ENCODE measurements at places on chromosomes 12 and 14.
A peak's percentile ranks its signal among the peaks of the same experiment; 100 is the strongest.

- no peak for DNase-seq
Measured at GRCh38 chr12:102423462-102423861, 56.9 kb downstream of the IGF1 start.

GRCh38 chr14:52078095-52078531 is 9.3 kb upstream of the NID2 start:
- DNase-seq = no peak

DNA sequence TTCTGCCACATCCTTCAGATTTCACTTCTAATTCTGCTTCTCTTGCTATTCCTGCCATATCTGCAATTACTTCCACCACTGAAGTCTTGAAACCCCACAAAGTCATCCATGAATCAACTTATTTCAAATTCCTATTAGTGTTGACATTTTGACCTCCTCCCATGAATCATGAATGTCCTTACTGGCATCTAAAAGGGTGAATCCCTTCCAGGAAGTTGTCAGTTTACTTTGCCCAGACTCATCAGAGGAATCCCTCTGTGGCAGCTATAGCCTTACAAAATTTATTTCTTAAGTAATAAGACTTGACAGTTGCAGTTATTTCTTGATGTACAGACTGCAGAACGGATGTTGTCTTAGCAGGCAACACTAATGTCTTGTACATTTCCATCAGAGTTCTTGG is 162.9 kb downstream of the PCNX1 start:
- no peak for DNase-seq

DNA sequence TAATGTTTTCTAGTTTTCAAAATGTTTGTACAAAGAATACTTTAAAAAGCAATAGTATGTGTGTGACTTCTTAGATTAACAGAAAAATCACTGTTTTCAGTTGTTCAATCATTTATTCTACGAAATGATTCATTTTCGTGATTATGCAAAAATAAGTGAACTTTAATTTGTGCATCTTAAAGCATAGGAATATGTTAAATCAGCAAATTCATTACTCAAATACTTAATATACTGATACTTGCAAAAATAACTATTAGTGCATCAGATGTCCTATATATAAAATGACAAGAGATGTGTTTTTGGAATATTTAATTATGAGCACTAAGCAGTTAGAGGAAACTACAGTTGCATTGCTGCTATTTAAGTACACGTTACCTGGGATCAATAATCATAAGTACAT is 11.0 kb downstream of the SOX5 start:
- DNase-seq = no peak

GRCh38 chr12:56987551-56988053 is 18.7 kb downstream of the ZBTB39 start:
- peak; percentile 28 for DNase-seq

DNA sequence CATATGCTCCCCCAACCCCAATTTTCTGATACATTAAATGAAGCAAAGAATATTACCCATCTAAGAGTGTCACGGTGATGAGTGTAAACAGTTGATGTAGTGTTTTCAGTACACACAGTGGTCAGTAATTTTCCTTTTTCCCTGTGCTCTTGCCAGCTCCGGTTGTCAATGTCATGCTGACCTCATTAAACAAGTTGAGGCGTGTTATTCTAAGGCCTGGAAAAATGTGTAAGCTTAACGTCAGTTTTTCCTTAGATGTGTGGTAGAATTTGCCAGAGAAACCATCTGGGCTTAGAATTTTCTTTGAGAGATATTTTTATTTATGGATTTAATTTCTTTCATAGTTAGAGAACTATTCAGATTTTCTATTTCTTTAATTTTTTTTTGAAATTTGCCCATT is 11.7 kb upstream of the SERPINA6 start:
- DNase-seq = no peak

DNA sequence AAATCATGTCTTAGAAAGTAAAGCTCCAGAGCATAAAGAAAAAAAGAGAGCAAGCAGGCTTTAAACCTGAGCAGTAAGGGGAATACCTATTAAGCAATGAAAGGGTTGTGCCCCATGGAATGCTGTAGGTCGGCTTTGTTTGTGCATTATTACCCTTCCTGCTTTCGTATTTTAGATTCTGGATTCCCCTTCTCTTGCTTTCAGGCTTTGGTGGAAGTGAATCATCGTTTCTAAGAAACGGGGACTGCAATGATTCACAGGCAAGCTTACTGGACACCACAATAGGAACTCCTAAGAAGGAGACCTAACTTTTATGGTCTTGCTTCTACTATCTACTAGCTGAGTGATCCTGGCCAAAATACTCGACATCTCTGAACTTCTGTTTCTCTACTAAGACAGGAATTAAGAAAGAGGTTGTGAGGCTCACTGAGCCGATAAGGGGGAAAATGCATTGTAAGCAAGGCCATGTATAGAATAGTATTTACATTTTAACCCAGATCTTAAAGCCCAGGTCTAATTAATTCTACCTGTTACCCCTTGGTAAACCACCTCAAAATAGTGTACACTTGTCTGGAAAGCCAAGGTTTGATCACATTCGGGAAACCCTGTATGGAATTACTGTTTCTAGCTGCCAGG is 1.2 kb upstream of the BMAL2 start:
- peak; percentile 86 for DNase-seq

GRCh38 chr12:12379831-12380730 is 23.2 kb downstream of the BORCS5 start:
- no peak for DNase-seq

DNA sequence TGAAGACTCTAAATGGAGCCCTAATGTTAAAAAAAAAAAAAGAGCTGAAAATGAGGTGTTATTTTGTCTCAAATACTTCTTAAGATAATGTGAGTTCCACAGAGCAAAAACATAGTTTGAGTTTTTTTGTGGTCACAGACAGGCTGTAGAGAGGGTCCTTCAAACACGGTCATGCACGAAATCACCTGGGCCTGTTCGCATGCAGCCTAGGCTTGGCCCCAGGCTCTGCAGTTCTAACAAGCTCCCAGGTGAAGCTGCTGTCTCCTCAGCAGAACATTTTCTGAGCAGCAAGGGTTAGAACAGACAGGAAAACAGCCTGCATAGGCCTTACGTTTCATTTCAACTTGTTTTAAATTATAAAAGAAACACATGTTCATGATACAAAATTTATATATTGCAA is 65.4 kb upstream of the TBPL2 start:
- no peak for DNase-seq

DNA sequence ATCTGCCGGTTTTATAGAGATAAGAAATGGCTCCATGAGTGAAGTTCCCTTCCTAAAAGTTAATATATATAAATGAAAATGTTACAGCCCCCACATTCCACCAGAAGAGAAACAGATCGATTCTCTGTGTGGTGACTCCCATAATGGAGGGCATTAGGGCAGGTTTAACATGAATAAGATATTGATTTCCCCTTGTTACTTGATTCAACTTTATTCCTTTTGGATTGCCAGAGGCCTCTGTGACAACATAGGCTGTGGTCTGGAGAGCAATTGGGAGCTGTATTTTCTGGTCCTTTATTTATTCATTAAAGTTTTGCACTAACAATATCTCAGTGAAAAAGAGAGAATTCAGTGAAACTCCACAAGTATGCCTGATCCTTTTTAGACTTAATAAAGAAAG is 125.2 kb upstream of the CCDC196 start:
- DNase-seq = no peak

GRCh38 chr12:92234533-92234932 is 88.9 kb upstream of the BTG1 start:
- DNase-seq = no peak

DNA sequence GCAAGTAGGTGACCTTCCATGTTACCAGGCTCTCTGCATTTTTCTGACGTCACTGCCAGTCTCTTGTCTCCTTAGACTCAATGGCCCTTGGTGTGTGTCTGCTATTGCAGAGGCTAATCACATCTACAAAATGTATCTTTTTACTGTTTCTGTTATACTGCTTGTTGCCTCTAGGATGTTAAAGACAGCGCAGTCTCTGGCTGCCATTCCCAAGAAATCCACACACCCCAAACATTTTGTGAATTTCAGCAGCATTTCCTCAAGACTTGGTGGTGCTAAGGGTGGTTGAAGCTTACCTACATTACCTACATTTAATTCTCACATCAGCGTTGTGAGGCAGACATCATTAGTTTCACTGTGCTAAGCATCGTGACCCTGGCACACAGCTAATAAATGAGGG is 87.2 kb downstream of the C12orf75 start:
- DNase-seq = no peak

- DNase-seq = no peak
Measured at GRCh38 chr12:49086116-49086515, 8.5 kb downstream of the DHH start.

GRCh38 chr12:726281-727140 is 25.9 kb upstream of the WNK1 start:
- DNase-seq = no peak

DNA sequence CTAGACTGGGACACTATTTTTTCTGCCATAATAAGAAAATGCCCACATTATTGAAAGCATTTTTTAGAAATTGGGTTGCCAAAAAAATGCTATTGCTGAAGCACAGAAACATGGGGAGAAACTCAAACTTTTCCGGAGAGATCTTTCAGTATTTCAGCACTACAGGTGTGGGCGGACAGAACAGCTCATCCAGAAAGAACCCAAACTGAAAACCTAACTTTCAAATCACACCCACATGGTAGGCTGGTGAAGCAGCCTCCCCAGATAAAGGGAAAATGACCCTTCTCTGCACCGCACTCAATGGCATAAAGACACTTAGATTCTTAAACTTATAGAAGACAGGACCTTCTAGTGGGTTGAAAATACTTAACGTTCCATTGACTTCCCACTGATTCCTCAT is 62.3 kb upstream of the TMPO start:
- no peak for DNase-seq

GRCh38 chr12:105574056-105574715 is 243.7 kb downstream of the C12orf75 start:
- DNase-seq = no peak

DNA sequence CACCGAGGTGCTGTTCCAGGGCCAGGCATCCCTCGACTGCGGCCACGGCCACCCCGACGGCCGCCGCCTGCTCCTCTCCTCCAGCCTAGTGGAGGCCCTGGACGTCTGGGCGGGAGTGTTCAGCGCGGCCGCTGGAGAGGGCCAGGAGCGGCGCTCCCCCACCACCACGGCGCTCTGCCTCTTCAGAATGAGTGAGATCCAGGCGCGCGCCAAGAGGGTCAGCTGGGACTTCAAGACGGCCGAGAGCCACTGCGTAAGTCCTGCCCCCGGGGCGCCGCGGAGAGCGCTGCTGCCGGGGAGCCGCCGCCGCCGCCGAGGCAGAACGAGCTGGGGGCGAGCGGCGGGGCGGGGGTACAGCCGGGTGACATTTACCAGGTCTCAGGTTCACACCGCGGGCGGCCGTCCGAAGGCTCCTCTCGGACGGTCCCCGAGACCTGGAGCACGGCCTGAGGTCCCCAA is 1.4 kb downstream of the PLXNC1 start:
- no peak for DNase-seq

- no peak for DNase-seq
Measured at GRCh38 chr12:78271546-78271945, 440.9 kb downstream of the NAV3 start.

DNA sequence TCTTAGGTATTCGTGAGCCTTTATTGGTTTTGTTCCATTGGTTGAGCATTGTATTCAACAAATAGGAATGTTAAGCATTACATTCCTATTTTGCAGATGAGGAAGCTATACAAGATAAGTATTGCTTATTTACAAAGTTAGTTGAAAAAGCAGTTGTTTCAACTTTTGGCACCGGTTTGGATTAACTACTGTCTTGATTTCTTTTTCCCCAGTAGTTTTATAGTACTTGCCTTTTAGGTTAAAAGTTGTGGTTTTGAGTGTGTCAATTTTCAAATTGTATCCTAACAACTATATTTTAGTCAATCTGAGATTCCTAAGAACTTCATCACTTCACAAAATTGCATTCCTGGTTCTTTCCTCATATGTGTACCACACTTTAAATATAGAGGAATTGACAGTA is 23.8 kb upstream of the MBIP start:
- no peak for DNase-seq

GRCh38 chr14:100726550-100727085 is at the start of gene DLK1:
TSS of gene DLK1 (plus strand) at chr14:100726892. CDS start at chr14:100727069, 177 bp downstream.
- no peak for DNase-seq

DNA sequence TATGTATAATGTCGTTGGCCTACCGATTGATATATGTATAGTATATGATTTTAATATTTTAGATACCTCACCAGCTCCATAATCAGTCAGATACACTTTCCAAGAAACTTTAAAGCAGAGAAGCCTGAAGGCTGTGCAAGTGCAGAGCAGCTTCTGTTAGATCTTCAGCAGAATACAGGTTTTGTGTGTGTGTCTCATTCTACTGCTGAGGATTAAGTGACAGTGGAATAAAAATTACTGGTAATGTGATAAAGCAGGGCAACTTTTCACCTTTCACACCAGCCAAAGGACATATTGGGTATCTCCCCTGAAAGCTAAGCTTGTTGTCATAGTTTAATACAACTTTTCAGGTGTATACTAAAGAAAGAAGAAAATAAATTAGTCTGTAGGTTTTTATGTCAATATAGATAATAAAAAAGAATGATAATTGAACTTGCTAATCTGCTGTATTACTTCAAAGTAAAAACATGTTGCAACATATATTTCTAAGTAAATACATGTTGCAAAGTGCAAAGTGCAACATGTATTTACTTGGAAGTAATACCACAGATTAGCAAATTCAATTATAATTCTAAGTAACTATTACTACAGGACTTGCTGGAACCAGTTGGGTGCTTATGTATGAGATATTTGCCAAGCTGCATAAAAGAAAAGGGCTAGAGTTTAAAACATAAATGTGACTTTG is 128.3 kb downstream of the SLC16A7 start:
- no peak for DNase-seq

DNA sequence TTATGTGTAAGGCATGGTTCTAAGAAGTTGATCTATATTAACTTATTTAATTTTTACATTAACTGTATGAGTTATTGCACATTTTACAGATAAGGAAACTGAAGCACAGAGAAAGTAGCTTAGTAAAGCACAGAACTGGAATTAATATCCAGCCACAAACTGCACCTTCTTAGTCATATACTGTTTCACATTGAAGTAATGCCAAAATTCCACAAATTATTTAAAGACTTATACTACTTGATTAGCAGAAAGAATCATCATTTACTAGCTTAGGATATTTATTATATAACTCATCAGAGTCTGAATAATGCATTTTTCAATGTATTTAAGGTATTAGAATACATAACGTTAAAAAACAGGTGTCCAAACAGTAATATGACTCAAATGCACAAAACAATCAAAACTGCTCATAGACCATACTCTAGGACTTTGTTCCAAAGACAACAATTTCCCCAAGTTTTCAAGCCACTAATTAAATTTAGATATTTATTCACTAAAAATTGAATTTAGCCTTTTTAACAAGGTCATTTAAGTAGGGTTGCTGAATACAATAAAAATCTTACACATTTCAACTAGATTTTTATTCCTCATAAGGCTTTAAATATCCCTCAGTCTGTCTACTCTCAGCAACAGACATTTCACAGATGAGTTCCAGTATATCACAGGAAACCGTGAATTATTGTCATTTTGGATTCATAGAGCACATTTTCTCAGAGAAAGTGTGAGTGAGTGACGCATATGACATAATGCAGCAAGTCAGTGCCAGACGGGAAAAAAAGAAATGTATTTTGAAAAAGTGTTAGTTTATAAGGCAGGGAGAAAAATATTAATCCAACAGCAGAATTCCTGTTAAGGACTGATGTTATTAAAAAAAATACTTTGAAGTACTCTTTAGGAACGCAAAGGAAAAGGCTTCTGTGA is 782.5 kb downstream of the TMTC2 start:
- DNase-seq = no peak

Data from AG09309 (cell line).